ENCODE measurements at places on chromosomes 3 and 15.

GRCh38 chr15:45377609-45378148 is 665 bp downstream of the GATM start:
- no peak for DNase-seq

GRCh38 chr15:64610257-64610919 is 150.0 kb downstream of the ZNF609 start:
- no peak for DNase-seq

- DNase-seq: no peak
These were observed 3.9 kb downstream of the TOMM70 start for GRCh38 chr3:100396967-100397366.

GRCh38 chr3:186930143-186930640 is at the start of gene ST6GAL1:
Gene ST6GAL1, plus strand, starts transcription at chr3:186930526. Its CDS starts 112,178 bp downstream, at chr3:187042704.
- peak; percentile 22 for DNase-seq

- DNase-seq: no peak
These were observed 517.4 kb upstream of the ARRDC4 start for GRCh38 chr15:97443101-97443500.
